ENCODE measurements at places on chromosomes 2 and 18.

- no peak for DNase-seq
Measured at GRCh38 chr2:1115843-1116539, 165.3 kb downstream of the SNTG2 start.

- DNase-seq: no peak
Measured at GRCh38 chr2:124704071-124704925, 679.2 kb downstream of the CNTNAP5 start.

DNA sequence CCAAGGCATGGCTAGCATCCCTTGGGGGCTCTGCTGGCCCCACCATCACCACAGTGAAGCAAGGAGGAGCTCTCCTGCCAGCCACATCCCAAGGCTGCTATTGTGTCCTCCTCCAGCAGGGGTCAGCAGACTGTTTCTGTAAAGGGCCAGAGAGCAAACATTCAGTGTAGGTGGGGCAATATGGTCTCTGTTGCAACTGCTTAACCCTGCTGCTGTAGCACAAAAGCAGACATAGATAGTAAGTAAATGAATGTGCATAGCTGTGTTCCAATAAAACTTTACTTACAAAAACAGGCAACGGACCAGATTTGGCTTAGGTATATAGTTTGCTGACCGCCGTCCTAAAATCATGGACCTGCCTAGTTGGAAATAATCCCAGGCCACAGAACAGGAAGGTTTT is 36.4 kb upstream of the ZBTB7C start:
- peak; percentile 44 for DNase-seq

GRCh38 chr18:59233017-59233410 is 13.1 kb downstream of the GRP start:
- no peak for DNase-seq

DNA sequence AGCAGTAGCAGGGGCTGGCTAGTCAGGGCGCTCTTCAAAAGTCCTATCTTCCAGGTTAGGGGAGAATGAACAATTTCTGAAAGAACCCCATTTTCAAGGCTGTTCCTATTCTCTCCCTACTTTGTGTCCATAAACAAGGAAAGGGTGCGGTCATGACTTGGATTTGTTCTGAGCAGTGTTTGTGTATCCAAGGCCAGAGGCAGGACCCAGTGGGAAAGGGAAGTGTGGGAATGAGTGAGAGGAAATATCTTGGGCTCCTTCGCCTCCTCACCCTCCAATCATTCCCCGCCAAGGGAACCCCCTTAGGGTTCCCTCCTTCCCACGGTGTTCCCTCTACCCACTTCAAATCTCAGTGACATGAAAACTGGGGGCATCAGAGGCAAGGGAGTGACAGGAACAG is 25.5 kb upstream of the SPTBN1 start:
- DNase-seq: no peak

GRCh38 chr2:215422676-215423075 is 13.2 kb downstream of the FN1 start:
- DNase-seq: no peak

DNA sequence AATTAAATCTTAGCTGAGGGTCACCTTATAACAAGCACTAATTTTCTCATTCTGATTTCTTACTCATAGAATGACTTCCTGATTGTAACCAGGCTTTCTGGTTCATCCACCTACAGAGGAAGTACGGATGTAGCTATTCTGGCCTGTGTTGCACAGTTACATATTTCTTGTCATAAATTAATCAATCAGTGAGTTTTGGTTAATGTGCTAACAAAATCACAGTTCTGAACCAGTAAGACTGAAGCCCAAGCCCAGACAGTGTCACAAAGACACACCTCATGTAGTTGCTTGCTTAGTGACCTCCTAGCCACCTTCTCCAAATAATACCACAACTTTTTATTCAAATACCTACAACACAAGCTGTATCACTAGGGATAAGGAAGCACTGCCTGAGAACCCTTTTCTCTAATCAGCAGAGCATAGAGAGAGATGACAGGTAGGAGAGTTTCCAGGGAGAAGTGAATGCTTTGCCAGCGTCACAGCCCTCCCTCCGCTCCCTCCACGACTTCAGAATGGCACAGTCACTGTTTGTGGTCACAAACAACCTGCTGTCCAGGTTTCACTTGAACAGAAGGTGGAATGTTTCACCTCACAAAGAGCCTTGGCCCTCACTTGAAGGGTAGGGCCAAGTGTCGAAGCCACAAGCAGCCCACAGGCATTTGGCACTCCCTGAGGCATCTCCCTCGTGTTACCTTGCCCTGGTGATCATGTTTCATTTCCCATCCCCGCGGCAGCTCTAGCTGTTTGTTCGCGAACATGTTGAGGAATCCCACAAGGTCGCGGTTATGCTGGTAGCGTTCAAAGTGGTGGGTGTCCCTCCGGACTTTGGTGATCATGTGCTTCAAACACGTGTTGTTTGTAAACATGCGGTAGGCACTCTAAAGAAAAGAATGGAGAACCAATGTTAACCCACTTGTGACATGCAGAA is 120.8 kb upstream of the STK17B start:
- DNase-seq: no peak

- no peak for DNase-seq
Measured at GRCh38 chr18:67961701-67962440, 445.4 kb upstream of the DSEL start.

DNA sequence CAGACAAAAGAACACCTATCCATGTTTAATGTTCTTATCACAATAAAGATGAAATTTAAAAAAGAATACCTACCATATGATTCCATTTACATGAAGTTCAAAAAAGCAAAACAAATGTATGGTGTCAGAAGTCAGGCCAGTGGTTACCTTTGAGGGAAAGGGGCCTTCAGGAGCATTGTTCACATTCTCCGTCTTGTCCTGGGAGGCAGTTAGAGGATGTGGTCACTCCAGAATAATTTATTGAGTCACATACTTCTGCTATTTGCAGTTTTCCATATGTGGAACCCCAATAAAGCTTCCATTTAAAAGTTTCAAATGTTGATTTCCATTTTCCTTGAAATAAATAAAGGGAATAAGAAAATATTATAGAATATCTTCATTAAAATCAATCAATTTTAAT is 41.6 kb upstream of the POU3F3 start:
- no peak for DNase-seq

- no peak for DNase-seq
Measured at GRCh38 chr18:5420906-5421305, 122.9 kb downstream of the EPB41L3 start.
